ENCODE measurements at places on chromosomes 4 and X.

GRCh38 chr4:79273915-79274314, 51.9 kb downstream of the NAA11 start:
- no peak for DNase-seq

DNA sequence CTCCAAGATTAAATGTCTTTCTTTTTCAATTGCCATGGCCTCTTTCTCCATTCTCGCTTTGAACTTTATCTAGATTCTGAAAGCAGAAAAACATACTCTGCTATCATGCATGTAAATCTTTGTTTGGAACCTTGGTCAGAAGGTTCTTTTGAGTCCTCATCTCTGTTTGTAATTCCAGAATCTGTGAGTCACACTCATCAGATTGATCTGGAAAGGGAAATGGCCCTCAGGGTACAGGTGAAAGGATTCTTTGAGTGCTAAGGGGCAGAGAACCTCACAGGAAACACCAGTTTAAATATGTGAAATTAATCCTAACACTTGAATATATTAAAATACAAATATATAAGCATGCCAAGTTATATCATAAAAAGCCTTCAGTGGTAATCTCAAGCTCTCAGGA, 211.0 kb upstream of the ADGRL3 start:
- DNase-seq: no peak

- no peak for DNase-seq
Measured at GRCh38 chr4:94127707-94128328, 79.8 kb upstream of the SMARCAD1 start.

DNA sequence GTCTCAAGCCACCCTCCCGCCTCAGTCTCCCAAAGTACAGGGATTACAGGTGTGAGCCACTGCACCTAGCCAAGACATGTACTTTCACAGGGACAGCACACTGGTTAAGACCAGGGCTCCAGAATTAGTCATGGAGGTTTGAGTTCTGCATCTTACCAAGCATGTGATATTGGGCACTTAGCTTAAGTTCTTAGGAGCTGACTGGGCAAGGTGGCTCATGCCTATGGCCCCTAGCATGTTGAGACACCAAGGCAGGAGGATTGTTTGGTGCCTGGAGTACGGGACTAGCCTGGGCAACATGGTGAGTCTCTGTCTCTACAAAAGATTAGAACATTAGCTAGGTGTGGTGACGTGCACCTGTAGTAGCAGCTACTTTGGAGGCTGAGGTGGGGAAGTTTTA, 2.6 kb upstream of the TMEM192 start:
- no peak for DNase-seq

DNA sequence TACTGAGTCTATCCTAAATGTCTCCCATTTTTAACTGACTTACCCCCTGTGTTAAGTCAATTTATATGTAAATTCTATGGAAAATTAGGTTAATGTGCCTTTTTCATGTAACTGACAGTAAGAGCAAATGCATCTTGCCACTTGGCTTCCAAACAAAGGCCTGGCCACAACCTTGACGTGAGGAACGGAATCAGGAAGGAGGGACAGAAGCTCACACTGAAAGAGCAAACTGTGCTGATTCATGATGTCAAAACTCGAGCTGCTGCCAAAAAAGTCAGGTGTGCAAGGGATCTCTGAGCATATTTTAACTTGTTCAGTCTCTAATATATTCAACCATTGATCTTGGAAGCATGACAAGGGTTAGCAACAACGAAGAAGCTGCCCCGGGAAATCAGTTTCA, 35.8 kb downstream of the GPM6A start:
- no peak for DNase-seq

DNA sequence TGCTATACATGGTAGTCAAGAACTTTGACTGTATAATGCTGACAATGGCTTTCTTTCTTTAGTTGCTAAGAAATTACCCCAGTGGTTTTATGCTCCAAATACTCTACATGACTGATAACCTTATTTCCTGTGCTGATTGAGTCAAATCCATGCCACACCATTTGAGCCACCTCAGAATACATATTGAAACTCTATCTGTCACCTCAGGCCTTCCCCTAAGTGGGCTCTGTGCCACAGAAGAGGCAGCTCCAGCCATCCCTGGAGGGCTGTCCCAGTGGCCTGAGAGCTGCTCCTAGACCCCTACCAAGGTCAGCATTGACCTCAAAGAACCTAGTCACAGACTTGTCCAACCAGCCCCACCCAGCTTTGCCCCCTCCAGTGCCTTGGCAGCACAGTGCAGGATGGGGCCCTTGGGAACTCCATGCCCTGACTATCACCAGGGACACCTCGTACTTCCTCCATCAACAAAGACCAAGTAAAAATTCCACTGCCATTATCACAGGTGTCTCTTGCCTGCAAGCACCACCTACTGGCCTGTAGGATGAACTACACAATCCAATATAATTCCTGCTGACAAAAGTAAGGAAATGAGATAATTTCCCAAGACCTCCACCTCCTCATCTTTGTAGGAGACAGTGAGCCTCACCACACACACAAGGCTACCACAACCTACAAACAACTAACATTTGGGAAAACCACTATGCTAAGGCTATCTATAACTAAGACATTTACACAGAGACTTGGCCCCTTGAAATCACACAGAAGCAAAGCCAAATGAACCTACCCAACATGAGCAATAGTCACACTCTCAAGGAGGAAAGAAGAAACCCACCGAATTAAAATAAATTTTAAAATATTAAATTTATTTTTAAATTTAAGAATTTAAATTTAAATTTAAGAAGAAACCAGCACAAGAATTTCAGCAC, 239.9 kb downstream of the NKX6-1 start:
- DNase-seq: no peak
